Smooth muscle cell of the pulmonary artery (primary cell): ENCODE measurements at places on chromosomes 3 and 15. TPM values are rescaled to one million over a fixed set of nuclear protein-coding genes. Genes with fewer than 3 reads are reported as not detected.

Gene PLA1A
- total RNA-seq: 0.13 and 0.30 TPM in 2 replicates

Gene SETD5
- total RNA-seq: 63.0 and 64.7 TPM in 2 replicates

Gene RRP9
- total RNA-seq: 16.6 and 27.6 TPM in 2 replicates

Gene KCNH8
- not detected in 2 replicates for total RNA-seq

Gene CLSTN2
- 0.33 and 1.6 TPM in 2 replicates for total RNA-seq

Gene CKMT1B
- total RNA-seq: not detected in 2 replicates

Gene KBTBD12
- total RNA-seq: 0.03 TPM in 1 of 2 replicates, not detected in the other

Gene LRRC31
- total RNA-seq: not detected in 2 replicates

Gene WNT7A
- total RNA-seq: not detected in 2 replicates

Gene GOLGA6L4
- total RNA-seq: 0.85 and 1.1 TPM in 2 replicates

Gene SPATA12
- 0.10 TPM in 1 of 2 replicates, not detected in the other for total RNA-seq

Gene FANCD2OS
- total RNA-seq: not detected in 2 replicates

Gene TIGIT
- total RNA-seq: not detected in 2 replicates

Gene CCDC54
- total RNA-seq: not detected in 2 replicates

Gene GSK3B
- 61.5 and 73.5 TPM in 2 replicates for total RNA-seq

Gene CCDC39
- not detected in 2 replicates for total RNA-seq

Gene CHL1
- 0.07 TPM in 1 of 2 replicates, not detected in the other for total RNA-seq

Gene GPR171
- not detected in 2 replicates for total RNA-seq

Gene HIGD2B
- 0.10 TPM in 1 of 2 replicates, not detected in the other for total RNA-seq

Gene TNK2
- total RNA-seq: 11.5 and 18.4 TPM in 2 replicates

Gene ITGA11
- 190 and 241 TPM in 2 replicates for total RNA-seq

Gene GOLGA8S
- 0.07 and 0.10 TPM in 2 replicates for total RNA-seq

Gene SNURF
- 26.2 and 40.3 TPM in 2 replicates for total RNA-seq

Gene CPNE9
- not detected in 2 replicates for total RNA-seq

Gene CAMKV
- total RNA-seq: not detected in 2 replicates

Gene CNTN4
- total RNA-seq: under 0.01 TPM in 1 of 2 replicates, not detected in the other

Gene HMG20A
- 28.2 and 31.1 TPM in 2 replicates for total RNA-seq

Gene CHRNA7
- total RNA-seq: 0.43 and 1.2 TPM in 2 replicates

Gene PDZRN3
- 26.0 and 49.3 TPM in 2 replicates for total RNA-seq

Gene DAZL
- not detected in 2 replicates for total RNA-seq

Gene GNB5
- total RNA-seq: 40.0 and 53.7 TPM in 2 replicates
